GM12892 (cell line): ENCODE measurements at places on chromosomes 11 and 22.

DNA sequence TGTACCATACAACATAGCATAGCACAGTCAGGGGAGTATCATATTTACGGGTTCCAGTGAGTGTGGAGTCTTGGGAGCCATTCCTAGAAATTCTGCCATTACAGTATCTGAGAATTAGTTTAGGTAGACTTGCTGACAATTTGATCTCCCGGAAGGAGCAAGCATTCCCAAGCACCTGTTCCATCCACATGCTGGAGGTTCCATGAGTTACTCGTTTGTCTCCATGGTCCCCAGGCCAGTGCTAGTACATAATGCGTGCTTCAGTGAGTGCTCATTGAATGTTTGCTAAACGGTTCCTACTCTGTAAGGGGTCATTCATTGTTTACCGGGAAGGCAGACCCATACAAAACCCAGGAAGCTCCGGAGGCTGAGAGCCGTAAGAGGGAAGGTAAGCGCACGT, 27.4 kb upstream of the MYOD1 start:
- DNase-seq: no peak

DNA sequence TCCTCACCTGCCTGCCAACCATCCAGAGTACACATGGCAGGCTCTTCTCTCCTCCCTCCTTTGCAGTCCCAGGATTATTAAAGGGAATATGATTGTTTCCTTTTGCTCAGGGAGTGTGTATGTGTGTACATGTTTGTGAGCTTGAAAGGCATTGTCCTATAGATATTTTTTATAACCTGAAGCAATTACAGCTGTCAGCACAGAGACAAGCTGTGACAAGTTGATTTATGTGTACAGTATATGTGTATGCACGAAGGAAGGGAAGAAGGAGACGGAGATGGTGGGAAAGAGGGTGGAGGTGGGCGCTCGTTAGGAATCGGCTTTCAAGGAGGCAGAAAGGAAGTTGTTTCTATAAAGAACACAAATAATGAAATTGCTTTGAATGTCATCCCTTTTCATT, 537.0 kb downstream of the NTM start:
- DNase-seq: no peak

DNA sequence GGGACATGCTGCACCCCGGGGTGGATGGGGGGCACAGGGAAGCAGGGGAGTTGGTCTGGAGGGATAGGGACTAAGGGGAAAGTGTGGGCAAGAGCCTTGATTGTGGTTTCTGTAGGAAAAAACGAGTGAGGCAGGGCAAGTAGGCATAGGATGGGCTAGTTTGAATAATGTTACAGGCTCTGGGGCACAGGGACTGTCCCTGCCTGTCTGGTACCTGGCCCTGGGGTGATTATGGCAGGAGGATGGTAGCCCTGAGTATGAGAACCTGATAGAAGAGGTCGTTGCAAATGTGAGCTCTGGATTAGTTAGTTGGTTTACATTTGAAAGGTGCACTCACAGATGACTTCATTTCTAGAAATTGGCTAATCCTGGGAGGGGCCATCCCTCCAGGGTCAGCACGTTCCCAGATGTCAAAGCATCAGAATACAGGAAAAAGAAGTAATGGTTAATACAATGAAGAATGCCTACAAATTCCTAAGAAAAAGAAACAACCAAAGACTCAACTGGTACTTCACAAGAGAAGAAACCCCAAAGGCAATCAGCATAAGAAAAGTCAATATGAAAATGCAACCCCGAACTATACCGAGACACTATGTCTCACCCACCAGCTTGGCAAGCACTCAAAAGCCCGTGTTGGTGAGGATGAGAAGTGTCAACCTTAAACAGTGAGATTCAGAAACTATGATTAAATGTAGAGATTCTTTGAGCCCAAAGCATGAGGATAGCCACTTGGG, 11.3 kb upstream of the SMIM38 start:
- DNase-seq: no peak

- no peak for DNase-seq
Observed at GRCh38 chr11:134020598-134020997, 48.3 kb upstream of the JAM3 start.

DNA sequence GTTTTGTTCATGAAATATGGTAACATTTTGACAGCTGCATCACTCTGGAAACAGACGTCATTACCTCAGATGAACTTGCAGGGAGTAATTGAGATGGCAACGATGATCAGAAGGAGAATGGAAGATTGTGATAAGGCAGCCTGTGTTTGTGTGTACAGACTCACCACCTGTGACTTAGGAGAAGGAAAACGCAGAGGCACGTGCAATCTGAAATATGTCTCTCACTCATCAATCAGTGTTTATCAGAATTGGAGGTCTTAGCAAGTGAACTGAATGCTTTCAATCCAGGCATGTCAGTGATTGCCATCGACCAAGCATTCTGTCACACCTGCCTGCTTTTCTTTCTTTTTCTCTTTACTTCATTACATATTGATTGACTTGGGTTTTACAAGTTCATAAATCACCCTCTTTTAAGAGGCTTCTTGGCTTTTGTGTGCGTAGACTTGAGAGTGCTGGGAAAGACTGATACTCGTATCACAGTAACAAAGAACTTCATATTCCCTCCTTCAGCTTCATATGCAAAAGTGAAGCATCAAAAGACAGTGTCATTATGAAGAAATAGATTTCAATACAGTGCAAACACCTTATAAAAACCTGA, 24.6 kb downstream of the FAT3 start:
- DNase-seq: no peak

DNA sequence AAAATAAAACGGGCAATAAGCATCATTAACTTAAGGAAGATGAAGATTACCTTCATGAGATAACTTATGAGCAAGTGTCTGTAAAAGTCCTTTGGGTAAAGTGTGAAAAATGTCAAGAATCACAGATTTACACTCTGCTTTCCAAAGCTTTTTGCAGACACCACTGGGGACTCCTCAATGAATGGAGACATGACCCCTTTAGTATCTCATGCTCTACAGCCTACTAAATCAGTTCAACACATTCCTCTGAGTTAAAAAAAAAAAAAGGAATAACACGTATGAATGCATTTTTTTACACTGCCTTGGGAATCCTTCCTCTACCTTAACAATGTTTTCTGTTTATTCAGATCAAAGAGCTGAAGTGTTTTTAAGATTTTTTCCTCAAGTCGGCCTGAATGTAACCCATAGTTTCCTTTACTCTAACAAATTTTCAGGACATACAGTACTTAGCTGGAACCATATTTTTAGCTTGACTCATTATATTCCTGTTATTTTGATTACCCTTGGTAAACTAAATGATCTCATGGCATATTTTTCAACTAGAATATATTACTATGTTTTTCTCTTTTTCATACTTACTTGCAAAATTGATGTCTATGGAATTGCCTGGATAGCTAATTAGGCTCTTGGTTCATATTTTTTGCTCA, 25.9 kb upstream of the RAB30 start:
- DNase-seq: no peak

GRCh38 chr11:61418136-61418535, 11.6 kb downstream of the CPSF7 start:
- no peak for DNase-seq

- DNase-seq: no peak
Observed at GRCh38 chr11:34850334-34850733, 65.8 kb downstream of the APIP start.

DNA sequence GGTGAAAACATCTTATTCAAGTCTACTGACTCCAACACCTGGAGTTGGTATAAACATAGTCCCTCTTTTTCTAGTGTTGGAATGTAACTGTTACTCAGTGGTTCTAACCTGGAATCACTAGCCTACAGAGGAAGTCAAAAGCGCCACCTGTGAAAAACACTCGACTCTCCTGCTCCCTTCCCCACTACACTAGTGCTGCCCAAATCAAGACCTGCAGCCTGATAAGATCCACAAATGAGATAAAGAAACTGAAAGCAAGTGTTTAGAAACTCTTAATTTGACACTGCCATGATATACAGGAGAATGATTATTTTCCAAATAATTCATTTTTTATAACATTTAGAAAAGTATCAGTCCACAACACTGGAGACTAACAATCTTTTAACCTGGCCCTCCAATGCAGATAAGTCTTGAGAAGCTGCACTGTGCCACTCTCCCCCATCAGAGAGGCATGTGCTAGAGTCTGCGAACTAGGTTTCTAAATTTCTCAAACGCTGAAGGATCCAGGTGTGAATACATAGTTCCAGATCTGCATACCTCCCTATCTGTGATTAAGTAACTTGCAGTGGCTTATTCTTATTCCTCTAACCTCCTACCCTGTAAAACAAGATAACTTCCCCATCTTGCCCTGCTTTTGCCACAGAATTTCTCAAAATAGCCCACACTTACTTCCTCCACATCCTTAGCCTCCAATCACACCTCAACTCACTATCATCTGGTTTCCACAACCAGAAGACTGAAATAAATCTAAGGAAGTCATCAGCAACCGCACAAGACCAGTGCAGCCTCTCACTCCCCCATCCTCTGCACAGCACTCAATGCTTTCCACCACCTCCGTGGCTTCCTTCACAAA, 88.1 kb downstream of the RRAS2 start:
- no peak for DNase-seq

- no peak for DNase-seq
Observed at GRCh38 chr11:72805216-72805615, 9.0 kb upstream of the ATG16L2 start.

DNA sequence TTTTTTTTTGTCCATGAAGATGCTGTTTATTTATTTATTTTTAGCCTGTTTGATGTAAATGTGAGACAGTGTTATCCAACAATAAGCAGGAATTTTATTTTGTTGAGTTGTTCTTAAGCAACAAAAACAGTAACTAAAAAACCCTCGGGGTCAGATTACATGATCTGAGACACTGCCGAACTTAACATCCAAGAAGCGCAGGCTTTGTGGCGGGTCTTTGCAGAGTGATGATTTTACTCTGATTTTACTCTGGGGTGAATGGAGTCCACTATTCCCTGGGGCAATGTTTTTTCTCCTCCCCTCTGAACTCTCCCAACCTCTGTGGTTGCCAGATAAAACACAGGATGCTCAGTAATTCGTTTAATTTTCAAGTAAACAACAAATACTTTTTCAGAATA, 450.1 kb upstream of the B3GAT1 start:
- no peak for DNase-seq

- no peak for DNase-seq
Observed at GRCh38 chr11:116170526-116171120, 602.2 kb downstream of the BUD13 start.

- peak; percentile 97 for DNase-seq
Observed at GRCh38 chr11:118659314-118659952, 20.0 kb downstream of the TREH start.

GRCh38 chr11:64007160-64007628, 21.0 kb downstream of the OTUB1 start:
- DNase-seq: no peak

- DNase-seq: no peak
Observed at GRCh38 chr11:30432178-30432577, 109.3 kb downstream of the ARL14EP start.

GRCh38 chr11:94801866-94802460, 33.8 kb downstream of the AMOTL1 start:
- DNase-seq: no peak

GRCh38 chr11:62410972-62411371, 7.9 kb upstream of the SCGB1A1 start:
- no peak for DNase-seq

GRCh38 chr11:130779943-130780342, 136.3 kb downstream of the SNX19 start:
- no peak for DNase-seq

- DNase-seq: no peak
Observed at GRCh38 chr11:59787816-59788215, 22.8 kb downstream of the MRPL16 start.

DNA sequence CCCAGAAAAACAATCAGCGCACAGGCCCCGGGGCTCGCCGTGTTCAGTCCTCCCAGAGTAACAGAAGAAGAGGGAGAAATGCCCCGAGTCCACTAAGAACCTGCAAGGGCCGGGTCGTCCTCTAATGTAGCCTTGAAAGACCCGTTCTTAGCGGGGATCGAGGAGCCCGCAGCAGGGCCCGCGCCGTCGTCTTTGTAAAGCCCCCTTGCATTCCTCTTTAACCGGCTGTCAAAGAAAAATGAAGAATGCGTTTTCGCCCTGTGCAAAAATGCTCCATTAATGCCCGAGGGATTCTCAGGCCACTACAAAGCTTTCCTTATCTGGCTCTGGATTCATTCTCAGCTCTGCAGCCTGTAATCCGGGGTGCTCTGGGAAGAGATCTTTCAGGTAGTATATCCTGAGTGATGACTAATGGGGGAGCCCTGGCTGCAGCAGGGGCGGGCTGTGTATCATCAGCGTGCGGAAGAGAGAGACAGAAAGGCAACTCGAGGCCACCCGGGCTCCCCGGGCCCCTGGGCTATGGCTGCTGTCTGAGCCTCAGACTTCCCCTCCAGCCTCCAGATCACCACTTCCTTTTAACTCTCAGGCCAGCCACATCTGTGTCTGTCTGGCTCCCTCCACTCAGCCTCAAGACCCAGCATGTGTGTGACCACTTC, 78.2 kb downstream of the FBLN1 start:
- no peak for DNase-seq

DNA sequence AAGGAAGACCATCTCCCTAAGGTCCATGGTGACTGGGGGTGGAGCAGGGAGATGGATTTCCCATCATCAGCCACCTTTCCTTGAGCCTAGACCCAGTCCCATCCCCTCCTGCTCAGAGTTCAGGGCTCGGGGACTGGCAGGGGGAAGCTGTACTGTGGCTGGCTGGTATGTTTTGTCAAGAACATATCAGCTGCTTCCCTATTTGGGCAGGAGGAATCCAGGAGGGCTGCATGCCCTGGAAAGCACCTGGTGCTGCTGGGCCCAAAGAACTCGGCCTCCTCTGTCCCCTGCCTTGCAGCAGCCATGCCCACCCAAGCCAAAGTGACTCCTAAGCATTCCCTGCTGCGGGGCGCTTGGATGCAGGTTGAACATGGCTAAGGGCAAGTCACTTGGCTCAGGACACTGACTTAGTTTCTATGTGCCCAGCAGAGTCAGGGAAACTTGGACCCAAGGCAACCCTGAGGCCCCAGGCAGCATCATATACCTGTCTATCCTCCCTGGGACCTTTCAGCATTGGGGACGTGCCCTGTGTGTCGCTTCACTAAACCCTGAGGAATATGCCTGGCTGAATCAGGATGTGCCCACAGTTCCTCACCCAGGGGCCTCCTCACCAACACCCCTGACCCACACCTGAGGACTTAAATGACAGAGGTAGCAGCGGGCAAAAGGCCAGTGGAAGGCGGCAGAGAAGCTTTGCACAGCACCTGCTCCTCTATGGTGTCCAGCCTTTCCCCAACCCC, 43.1 kb downstream of the BUD13 start:
- no peak for DNase-seq

GRCh38 chr11:131397675-131398074, 27.3 kb downstream of the NTM start:
- DNase-seq: no peak

DNA sequence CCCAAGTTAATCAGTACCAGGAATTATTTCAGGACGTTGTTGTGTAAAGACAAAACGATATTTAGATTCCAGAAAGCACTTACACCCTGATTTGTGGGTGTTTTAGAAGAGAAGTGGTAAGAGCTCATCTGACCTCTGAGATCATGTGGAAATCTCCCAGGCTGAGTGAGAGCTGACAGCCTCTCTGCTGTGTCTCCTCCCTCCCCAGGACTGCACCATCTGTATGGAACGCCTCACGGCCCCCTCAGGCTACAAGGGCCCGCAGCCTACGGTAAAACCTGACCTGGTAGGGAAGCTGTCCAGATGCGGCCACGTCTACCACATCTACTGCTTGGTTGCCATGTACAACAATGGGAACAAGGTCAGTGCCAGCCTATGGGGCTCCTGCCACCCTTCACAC, 20.0 kb downstream of the DTX4 start:
- DNase-seq: no peak

GRCh38 chr22:47602732-47603131, 840.3 kb downstream of the TBC1D22A start:
- no peak for DNase-seq
